ENCODE measurements at places on chromosomes 7 and 10.

DNA sequence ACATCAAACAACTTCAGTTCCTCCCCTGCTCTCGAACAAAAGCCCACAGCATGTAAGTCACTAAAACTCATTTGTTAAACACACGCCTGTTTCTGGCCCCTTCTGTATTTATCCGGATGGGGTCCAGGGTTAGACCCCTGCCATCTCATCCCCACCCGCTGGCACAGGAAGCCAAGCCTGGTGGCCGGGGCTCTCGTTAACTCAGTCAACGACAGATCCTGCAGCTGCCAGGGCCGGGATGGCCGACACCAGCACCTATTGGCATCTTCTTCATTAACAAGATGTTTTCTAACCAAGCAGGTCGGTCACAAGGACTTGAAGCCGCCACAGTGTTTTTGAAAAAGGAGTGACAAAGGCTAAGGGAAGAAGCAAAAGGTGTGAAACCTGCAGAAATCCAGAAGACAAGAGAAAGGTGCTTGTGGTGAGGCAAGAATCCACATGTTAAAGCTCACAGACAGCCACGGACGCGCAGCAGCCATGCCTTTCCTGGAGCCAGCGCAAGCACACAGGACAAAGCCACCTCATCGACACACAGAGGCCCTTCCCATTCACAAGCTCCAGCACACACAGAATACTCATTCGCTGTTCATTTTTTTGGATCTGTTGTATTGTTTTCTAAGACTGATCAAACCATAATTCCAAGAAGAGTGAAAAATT, 202.7 kb downstream of the DIP2C start:
- peak; percentile 43 for DNase-seq

GRCh38 chr10:101091546-101092290, 29.9 kb downstream of the KAZALD1 start:
- no peak for DNase-seq

GRCh38 chr7:4265676-4266075, 416.4 kb upstream of the FOXK1 start:
- DNase-seq, result peak; percentile 43

- no peak for DNase-seq
Measured at GRCh38 chr7:47609803-47610452, 28.0 kb upstream of the TNS3 start.

DNA sequence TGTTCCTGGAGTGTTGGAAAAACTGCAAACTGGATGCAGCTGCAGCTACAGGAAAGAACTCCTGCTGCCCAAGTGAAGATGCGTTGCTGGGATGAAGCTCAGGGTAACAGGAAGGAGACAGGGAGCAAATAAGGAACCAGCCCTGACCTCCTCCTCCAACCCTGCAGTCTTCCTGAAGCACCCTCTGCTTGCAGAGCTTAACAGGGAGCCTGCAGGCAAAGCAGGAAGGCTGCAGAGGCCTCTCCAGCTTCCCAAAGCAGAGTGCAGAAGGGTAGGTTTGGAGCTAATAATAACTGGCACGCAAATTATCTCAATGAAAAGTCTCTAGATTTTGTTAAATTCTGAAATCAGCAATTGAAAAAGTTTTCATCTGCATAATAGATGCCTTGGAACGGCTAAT, 92.5 kb downstream of the SORCS1 start:
- DNase-seq, result no peak

DNA sequence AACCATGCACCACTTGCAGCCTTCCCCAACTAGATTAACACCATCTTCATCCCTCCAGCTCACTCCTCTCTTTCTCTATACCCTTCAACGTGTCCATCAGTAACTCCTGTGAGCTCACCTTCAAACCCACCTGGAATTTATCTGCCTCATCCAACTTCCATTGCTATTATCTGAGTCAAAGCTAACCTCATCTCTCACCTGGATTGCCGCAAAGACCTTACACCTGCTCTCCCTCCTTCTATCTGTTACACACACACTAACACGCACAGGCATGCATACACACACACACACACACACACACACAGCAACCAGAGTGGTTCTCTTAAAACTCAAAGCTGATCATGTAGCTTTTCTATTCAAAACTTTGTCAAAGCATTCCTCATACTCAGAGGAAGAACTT, 3.8 kb upstream of the TFEC start:
- no peak for DNase-seq

GRCh38 chr10:8444630-8445029, 390.1 kb downstream of the GATA3 start:
- DNase-seq, result no peak

GRCh38 chr10:718143-718700, 28.8 kb upstream of the DIP2C start:
- no peak for DNase-seq

- DNase-seq, result no peak
Measured at GRCh38 chr7:34315032-34315431, 343.0 kb upstream of the NPSR1 start.

- no peak for DNase-seq
Measured at GRCh38 chr7:87886875-87887274, 10.6 kb downstream of the DBF4 start.

All from cardiac septum (tissue), 1 donor.